ENCODE measurements at places on chromosomes 3 and 15.

DNA sequence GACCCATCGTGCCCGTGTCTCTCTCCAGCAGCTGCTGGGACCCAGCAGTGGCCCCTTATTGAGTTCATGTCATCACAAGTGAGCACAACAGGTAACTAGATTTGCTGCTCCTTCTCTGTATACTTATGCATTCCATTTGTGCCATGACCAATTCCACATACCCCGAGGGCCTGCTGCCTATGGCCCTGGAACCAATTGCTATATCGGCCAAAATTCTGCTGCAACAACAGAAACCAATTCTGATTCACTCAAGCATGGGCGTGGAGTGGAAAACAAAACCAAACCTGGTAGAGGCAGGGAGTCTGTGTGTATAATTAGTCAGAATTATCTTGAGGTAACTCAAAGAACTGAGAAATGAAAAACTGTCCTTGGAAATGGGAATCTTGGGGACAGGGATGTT is 516.6 kb downstream of the EPHB1 start:
- DNase-seq: no peak

DNA sequence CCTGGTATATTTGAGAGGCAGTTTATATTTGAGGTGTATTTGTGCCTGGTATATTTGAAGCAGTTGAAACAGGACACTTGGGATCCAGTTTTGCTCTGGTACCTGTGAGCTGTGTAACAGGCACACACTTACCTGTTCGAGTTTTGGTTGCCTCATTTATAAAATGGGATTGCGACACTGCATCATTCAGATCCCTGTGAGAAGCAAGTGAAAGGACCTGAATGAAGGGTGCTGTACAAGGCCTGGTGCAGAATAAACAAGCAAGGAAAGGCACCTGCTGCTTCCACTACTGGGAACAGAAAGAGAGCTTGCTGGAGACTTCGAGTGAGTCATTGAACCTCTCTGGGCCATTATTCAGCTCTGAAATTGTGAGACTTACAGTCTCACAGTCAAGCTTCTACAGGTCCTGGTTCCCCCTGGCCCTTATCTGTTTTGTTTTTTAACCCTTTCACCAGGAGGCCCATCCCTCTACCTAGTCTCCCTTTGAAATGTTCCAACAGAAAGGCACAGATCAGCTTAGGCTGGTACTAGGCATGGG is 11.5 kb downstream of the FETUB start:
- DNase-seq: no peak

- no peak for DNase-seq
These were observed 4.9 kb upstream of the RPN1 start for GRCh38 chr3:128655531-128655930.

DNA sequence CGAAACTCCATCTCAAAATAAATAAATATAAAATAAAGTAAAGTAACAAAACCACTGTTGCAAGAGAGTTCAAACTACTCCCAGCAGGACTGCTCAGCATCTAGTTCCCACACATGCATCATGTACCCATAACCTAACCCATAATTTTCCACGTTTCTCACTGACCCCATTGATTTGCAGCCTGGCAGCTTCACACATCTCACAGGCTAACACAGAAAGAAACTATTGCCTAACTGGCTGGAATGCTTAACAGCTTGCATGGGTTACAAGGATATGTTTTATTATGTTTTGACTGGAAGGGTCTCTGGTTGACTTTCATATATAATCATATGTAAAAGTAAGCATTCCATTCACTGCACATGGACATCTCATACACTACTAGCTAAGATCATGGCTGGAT is 55.6 kb upstream of the TBC1D23 start:
- DNase-seq: no peak

GRCh38 chr3:39291903-39292329 is 12.1 kb upstream of the CX3CR1 start:
- peak; percentile 64 for DNase-seq
